ENCODE measurements at places on chromosomes 5 and 9.
A peak's percentile ranks its signal among the peaks of the same experiment; 100 is the strongest.

- DNase-seq = no peak
These were observed 1609.7 kb upstream of the CDH9 start for GRCh38 chr5:28648108-28648507.

GRCh38 chr5:151961557-151961956 is 36.9 kb upstream of the GLRA1 start:
- DNase-seq = no peak

- peak; percentile 77 for DNase-seq
These were observed 91.1 kb downstream of the ZNF608 start for GRCh38 chr5:124655251-124655917.

- no peak for DNase-seq
These were observed 489.3 kb upstream of the RORB start for GRCh38 chr9:74007833-74008232.

DNA sequence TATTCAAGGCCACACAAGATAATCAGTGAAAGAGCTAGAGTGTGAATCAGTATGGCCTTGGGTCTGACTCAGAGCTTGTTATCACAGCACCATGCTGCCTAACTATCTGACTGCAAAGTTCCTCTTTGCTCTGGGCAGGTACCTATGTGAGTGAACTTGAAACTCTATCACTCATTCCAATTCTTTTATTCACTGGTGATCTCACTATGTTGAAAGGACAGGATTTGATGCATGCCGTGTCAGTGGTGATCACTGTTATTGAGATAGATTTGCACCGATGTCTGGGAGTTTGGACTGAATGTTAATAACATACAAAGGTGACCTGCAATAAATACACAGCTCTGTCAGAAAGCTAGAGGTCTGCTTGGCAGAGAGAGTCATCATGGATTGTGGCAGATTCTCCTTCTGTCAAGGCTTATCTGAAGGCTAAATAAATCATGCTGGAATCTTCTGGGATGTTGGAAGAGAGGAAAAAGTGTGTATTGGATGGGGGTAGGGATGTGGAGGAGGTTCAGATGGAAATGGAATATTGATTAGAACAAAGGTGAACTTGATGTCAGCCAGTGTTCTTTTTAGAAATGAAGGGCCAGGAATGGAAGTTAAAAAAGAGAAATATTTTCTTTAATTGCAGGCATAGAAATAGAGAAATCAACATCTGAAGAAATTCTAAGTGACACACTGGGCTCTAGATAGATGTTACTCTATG is 91.8 kb upstream of the TNC start:
- no peak for DNase-seq

GRCh38 chr5:116379306-116379705 is 195.3 kb downstream of the SEMA6A start:
- no peak for DNase-seq

- DNase-seq = no peak
These were observed 39.5 kb upstream of the RAI14 start for GRCh38 chr5:34616651-34617050.

GRCh38 chr5:151357097-151357496 is 9.7 kb upstream of the SLC36A2 start:
- peak; percentile 32 for DNase-seq

Data from NCI-H345 (cell line).